IPS DF 6.9 (cell line): ENCODE measurements at places on chromosomes 2 and 18.

GRCh38 chr2:147756069-147756468, 88.8 kb upstream of the ACVR2A start:
- no peak for DNase-seq

- no peak for DNase-seq
These were observed 5.8 kb upstream of the RNU4ATAC start for GRCh38 chr2:121524685-121525425.

DNA sequence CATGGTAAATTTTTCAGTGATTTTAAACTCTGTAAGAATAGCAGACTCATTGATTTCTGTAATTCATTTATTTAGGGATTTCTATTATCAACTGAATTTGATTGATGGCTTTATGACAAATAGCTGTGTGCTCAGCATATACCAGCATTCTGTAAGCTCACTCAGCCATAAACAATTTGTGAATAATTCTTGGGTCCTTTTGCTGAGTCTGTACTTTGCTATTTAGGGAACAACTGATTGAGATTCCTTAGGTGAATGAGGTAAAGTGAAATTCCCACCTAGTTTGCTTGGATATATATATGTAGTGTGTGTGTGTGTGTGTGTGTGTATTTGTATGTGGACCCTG, 76.7 kb upstream of the CAVIN2 start:
- no peak for DNase-seq

DNA sequence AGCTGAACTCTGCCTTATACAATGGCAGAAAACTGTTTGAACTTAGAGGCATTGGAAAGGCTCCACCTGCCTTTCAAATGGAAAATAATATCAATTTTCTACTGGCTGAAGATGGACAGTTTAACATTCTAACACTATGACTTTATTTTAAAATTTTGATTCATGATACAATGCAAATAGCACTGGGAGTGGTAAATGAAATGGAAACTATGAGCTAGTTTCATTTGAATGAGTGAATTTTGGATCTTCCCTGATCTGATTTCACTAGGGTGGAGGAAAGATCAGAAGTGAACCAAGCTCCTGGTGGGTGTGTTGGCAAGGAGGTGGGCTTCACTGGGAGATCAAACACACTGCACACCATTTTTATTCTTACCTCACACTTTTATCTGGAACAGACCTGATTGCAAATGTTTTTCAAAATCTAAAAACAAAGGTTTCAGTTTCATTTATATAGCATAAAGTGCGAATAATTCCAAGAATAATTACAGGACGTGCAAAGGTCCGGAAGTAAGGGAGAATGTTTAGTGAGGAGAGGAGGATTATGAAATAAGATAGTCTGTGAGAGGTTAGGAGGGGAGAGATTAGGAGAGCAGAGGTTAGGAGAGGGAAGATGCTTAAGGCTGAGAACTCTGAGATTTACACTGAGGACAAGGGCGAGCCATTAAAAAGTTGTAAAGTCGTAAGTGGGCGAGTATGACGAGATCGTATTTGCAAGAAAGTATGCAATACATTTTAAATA, 18.6 kb upstream of the MBP start:
- DNase-seq = no peak

- peak; percentile 80 for DNase-seq
These were observed 25.7 kb downstream of the NPPC start for GRCh38 chr2:231900486-231900942.

GRCh38 chr2:53793821-53794220, 7.0 kb downstream of the ERLEC1 start:
- no peak for DNase-seq

- DNase-seq = no peak
These were observed 81.6 kb upstream of the CTDP1 start for GRCh38 chr18:79597831-79598632.

GRCh38 chr18:77001979-77002378, 130.6 kb downstream of the MBP start:
- no peak for DNase-seq

DNA sequence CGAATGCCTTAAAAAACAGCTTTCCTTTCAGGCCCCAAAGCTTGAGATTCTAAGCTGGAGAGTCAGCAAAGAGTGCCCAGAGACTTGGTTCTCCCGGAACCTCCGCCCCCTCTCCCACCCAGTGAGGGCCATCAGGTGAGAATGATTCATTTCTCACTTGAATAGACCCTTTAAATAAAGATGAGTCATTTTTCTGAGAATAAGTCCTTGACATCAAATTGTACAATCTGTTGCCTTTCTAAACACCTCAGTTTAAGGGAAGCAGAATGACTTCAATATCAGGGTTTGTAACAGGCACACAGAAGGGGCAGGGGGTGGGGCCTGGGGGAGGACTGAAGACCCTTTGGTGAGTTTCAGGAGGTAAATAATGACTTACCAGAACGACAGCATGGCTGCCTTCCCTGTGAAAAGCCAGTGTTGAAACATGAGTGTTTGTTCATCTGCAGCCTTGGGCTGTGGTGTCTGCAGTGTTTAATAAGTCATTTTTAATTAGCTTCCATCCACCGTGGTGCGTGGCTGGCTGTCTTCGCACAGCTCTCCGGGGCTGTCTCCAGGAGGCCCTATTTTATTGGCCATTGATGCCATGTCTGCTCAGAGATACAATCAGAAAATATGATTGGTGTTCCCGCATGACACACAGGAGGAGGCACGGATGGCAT, 134.9 kb upstream of the ZNF236 start:
- DNase-seq = no peak

DNA sequence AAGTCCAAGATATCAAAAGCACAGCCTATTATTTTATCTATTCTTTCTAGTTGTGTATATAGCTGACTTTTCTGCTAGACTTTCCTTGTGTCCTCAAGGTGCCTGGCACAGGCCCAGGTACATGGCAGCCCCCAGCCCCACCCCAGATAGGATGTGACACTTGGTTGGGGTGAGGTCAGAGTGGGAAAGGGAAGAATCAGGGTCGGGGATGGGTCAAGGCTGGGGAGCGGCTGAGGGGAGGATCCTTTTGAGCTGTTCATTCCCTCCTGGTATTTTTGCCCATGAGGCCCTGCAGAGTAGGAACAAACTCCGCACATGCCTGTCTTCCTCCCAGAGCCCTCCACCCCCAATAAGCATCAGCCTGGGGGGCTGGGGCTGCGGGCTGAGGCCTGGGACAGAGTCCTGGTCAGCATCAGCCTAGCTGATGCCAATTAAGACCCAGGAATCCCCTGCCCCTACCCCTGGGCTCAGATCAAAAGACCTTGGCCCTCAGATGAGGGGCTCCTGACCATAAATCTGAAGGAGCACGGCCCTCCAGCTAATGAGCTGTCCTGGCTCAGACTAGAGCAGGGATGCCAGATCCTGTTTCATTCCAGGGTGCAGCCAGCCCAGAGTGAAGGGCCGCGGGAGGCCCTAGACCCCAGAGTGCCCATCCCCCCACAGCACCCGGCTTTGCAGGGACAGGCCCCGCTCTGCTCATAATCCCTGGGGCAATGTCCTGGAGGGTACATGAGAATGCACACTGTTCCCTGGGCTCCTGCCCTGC, 85.3 kb downstream of the SDC1 start:
- no peak for DNase-seq

- no peak for DNase-seq
These were observed 2.2 kb downstream of the CD226 start for GRCh38 chr18:69945220-69946114.

- DNase-seq = no peak
These were observed 435 bp downstream of the ADCY3 start for GRCh38 chr2:24919506-24920097.

GRCh38 chr2:181853696-181854095, 37.8 kb upstream of the ITPRID2 start:
- DNase-seq = no peak

- DNase-seq = no peak
These were observed 272 bp upstream of the FASTKD1 start for GRCh38 chr2:169573974-169574299.

DNA sequence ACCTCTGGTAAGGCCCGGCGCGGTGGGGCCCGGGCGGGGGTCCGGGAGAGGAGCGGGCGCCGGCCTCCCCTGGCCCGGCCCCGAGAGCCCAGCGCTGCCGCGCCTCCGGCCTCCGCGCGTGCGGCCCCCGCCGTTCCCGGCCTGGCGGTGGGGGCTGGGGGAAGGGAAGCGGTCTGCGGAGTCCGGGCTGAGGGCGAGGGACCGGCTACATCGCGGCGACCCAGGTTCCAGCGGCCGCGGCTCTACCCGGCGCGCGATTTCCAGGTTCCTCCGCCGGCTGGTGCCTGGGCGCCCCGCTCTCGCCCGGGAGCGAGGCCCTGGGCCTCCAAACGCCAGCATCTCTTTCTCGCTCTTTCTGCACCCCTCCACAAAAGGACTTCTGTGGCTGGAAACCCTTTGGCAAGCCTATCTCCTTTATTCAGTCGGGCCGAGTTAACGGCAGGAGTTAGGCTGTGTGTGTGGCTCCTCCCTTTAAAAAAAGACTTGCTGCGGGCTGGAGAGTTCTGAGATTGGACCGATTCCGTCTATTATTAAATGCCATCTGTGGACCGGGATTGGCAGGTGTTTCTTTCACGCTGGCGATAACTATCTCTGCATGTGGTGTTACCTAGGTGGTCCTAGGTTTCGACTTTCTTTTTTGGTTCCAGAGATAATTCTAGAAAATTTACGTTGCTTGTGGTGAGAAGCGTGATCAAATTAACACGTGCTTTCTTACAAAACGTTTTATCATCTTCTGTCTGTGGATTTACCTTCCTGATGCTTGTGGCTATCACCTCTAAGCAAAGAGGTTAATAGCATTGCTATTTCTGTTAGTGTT, 592 bp downstream of the ME2 start:
- DNase-seq = no peak

GRCh38 chr2:75311521-75311920, 112.2 kb upstream of the TACR1 start:
- no peak for DNase-seq

DNA sequence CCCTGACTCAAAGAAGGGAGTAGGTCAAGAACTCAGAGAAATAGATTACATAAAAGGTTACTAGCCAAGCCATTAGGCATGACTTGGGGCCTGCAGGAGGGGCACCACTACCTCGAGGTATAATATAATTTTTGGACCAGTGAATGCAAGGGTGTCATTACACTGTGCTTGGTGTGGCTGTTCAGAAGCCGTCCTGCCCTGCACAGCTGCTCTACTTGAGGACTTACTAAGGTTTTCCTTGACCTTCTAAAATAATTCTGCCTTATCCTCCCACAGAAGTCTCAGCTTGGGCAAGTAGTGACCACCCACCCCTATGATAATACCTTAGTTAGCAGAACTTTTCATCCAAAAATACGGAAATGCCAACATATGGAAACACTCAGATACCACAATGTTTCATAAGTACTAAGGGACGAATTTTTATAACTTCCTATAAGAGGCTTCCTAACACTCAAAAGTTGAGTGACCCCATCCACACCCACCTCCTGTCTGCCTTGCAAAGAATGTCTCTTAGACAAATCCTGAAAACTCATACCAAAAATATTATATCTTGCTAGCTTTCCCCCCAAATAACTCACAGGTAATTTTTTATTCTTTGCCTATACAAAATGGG, 17.7 kb upstream of the ATG16L1 start:
- no peak for DNase-seq
